Mammary epithelial cell (primary cell): ENCODE measurements at places on chromosomes 1 and 21. TPM values are rescaled to one million over a fixed set of nuclear protein-coding genes. Genes with fewer than 3 reads are reported as not detected.

Gene KRTAP12-2
- total RNA-seq: not detected

DNA sequence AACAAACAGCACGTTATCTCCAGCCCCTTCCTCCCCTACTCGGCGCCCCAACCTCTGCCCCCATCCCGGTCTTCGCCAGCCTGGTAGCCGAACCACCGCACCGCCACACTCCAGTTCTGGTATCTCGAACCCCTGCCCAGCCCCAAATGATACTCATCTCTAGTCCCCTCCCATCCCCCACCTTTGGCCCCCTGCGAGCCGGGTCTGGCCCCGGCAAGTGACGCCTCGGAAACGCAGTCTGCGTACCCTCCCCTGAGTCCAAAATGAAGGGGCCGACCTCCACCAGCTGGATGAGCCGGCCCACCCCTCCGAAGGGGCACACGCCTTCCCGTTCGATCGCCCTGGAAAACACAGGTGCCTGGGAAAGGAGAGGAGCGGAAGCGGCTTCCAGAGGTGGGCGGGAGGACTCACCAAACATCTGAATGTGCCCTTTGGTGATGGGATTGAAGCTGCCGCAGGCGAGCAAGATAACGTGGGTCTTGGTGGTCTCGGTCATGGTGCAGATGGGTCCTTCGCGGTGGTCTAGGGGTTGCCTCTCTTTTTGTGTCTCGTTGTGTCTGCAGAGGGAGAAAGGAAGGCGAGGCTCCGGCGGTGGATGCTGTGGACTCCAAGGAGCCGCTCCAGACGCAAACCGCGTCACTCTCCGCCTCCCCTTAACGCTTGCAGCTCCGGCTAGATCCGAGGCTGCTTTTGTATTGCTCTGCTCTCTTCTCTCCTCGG, at the start of gene NMNAT2:
Gene NMNAT2, minus strand, starts transcription at position 609 of the 720 bp plus-strand sequence. Its CDS starts 113 bp downstream, at position 496.
- no peak for DNase-seq

DNA sequence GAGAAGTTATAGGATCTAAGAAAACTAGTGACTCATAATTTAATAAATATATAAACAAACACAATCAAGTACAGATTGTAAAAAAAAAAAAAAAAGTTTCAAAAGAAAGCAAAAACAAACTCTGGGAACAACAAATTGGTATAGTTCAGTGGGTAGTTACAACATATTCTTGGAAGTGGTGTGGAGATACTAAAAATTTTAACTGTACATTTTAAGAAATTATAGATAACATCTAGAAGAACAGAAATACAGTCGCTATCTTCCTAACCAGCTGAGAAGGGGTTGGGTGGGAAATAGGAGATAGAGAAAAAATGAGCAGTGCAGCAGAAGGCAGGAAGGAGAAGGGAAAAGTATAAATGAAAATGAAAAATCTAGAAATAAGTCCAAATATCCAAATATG, 70.5 kb downstream of the LRRC8C start:
- DNase-seq: no peak

GRCh38 chr21:44834951-44835646, 17.2 kb upstream of the SUMO3 start:
- DNase-seq: no peak

- no peak for DNase-seq
Observed at GRCh38 chr1:46642115-46642680, 25.6 kb upstream of the MOB3C start.
